ENCODE measurements at places on chromosomes 6 and 20.

- DNase-seq, result no peak
Measured at GRCh38 chr6:104702126-104702841, 157.4 kb downstream of the HACE1 start.

DNA sequence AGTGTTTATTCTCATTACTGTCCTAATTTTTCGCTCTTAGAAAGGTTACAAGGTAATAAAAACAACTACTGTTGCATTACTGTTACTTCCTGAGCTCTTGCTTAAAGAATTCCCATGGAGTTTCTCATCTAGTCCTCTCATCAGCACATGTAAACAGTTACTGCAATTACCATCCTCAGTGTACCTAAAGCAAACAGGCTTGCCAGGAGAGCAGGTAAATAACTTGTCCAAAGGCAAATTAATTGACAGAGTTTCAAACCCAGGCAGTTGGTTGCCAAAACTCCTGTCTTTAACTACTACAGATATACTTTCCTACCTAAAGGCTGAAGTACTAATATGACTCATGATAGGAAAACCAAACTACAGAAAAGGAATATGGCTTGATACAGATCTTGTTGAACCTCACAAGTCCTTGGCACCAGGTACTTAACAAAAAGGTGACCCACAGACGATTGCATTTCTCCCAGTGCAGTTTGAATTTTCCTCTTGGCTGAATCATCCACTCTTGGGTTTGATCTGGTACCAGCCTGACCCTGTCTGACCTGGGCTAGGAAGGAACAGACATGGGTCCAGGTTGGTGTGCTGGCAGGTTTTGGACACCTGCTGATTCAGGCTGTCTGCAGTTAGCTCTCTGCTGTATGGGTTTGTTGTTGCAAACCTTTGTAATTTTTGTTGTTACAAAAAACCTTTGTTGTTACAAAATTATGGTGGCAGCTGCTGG is 153.0 kb downstream of the CFAP61 start:
- no peak for DNase-seq

- no peak for DNase-seq
Measured at GRCh38 chr6:113629256-113629655, 227.9 kb upstream of the MARCKS start.

GRCh38 chr6:47188588-47189021 is 121.1 kb downstream of the TNFRSF21 start:
- no peak for DNase-seq

DNA sequence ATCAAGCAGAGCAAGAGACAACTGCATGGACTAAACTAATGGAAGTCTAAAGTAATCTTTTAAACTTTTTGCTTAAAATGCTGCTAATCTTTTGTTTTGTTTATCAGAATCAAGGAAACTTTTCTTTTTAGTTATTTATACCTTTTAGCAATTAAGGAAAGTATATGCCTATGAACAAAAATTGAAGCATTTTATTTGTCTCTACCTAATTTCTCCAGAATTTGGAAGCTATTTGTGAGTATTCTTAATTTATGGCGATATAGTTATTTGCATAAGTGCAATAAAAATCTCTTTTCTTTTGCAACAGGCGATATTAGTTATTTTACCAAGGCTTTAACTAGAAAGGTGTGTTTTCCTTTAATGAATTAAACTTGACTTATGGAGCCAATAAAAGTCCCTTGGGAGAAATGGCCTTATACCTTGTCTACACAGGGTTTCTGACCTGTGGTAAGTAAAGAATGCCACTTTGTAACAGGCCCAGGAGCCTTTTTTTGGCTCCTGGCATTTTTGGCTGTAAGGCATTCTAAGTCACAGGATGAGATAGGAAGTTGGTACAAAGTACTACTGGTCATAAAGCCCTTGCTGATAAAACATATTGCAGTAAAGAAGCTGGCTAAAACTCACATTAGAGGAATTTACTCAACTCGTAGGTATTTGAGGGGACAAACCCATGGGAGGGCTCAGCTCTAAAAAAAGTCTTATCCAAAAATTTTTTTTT is 37.2 kb downstream of the TMEM14A start:
- no peak for DNase-seq

DNA sequence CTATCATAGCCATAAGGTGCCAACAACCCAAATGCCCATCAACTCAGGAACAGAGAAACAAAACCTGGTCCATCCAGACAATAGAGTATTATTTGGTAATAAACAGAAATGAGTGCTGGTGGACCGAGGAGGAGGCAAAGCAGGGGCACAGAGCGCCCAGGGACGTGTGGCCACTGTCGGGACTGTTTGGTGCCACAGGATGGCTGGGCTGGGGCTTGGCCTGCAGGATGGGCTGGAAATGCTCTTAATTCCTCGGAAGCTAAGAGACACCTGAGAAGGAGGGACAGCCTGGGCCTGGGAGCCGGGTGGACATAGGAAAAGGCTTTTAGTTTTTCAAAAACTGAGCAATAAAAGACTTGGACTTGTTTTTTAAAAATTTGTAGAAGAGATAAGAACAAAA is 216.4 kb downstream of the DLL1 start:
- no peak for DNase-seq

DNA sequence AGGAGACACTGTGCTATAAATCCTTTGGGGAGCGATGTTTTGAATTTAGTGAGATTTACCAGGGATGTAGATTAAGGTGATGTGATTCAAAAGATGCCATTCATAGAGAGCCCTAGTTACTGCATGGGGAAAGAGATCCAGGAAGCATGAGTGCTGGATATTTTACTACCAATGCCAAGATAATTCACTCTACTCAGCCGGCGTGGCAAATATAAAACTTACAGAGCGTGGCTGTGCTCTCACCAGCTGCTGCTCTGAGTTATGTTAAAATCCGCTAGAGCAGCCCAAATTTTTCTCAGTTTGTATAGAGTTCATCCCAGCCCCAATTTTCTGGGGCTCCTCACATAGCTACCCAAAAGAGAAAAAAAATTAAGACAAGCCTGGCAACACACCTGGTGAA is 48.6 kb downstream of the BFSP1 start:
- DNase-seq, result no peak

DNA sequence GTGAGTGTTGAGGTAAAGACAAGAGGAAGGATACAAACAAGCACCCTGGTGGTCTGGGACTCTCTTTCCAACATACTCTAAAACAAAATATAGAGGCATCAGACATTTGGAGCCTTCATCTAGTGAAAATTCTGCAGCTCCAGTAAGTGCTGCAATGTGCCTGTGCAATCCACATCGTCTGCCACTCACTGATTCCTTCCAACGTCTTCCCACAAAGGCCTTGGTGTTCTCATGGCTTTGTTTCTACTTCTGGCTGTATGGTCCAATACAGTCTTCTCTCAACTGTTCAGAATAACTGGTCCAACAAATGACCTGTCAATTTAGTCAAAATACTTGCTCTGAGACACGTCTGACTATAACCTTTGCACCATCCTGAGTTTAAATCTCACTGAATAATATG is 125.8 kb downstream of the MAP7 start:
- DNase-seq, result no peak

DNA sequence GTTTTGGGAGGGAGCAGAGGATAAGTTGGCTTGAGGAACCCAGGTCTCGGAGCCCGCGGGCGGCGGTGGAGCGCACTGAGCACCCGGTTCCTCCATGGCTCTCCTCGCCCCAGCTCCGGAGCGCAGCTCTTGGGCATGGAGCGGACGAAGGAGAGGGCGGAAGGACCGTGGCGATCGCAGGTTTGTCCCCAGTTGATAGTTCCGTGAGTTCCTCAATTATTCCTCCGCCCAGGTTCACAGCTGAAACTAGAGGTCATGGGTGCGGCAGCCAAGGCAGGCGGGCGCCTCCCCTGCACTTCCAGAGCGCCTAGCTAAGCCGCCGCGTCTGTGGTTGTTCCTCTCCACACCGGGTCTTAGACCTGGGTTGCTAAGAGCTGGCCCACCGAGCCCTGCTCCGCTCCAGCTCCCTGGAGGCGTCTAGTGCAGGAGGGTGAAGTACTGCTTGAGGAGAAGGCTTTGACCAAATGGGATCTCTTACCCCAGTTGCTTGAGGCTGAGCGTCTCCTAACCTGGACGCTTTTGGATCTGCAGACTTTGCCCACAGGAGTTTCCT is at the start of gene HTR1B:
Gene HTR1B (minus strand): TSS at position 184 of the 553 bp plus-strand sequence. CDS start 88 bp downstream, at position 96.
- DNase-seq, result no peak

DNA sequence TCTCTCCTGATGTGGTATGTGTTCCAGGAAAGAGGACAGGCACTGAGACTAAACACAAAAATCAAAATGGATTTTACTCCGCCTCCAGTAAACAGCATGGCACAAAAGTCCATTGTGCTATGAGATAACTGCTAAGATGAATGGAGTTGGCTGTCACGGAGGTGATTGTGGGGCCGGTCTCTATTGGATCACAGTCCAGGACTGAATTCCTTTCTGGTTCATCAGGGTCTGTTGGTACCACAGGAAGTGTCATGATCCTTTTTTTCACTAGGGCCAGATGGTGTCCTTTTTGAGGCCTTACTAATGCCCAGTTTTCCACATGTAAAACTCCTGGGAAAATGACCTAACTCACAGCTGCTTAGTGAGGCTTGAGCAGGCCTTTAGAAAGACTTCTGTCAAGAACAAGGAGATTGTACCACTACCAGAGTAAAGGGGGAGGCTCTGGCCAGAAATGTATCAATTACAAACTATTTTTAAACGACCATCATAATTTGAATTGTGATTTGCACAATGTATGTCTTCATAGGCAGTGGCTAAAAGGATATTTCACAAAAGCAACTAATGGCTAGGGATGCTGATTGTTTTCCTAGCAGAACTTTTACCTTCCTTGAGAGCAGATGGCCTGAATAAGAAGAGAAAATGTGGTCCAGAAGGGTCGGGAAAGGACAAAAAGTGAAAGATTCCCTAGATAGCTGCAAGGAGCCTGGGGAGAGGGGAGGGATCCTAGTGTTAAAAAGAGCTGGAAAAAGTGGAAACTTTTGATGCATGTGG is 192.2 kb upstream of the POU3F2 start:
- DNase-seq, result no peak

- DNase-seq, result no peak
Measured at GRCh38 chr20:43563991-43564390, 5.2 kb downstream of the SGK2 start.

DNA sequence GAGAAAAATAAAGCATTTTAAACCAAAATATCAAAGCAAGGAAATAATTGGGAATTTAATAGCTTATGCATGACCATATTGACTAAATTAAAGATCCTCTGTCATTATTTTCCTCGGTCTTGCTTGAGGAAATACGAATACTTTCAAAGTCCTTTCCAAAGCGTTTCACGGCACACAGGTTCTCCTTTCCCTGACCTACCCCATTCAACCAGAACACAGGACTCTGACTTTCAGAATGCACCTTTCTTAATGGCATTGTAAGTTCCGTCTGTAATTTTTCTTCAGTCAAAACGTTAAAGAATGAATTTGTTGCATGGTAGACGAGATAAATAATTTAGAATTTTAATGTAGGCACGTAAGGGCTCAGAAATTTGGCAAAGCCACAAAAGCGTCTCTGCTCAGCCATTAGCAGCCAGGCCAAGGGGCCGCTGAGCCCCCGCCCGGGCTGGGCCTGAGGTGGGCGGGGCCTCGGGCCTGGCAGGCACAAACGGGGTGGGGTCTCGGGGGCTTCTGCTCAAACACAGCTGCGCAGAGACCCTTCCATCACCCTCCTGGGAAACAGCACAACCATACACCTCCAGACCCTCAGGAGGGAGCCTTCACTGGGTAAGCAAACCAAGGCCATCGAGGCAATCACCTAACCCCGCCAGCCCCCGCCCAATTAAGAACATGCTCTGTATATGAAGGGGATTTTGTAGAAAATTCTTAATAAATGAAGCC is 3.4 kb downstream of the NEDD9 start:
- no peak for DNase-seq

DNA sequence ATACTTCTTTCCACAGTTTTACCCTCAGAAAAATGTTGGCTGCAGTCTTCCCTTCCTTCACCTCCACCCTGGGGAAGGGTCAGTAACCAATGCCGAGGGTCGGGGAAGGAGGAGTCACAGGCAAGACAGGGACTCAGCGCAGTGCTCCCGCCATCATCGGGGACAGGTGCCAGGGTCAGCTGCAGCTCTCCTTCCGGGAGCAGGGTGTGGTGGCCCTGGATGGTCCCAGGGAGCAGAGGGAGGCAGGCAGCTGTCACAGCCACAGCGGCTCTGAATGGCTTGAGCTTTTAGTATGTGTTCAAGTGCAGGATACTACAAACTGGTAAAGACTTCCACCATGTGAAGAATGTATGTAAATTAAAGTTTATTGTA is 26.0 kb upstream of the PI16 start:
- no peak for DNase-seq

DNA sequence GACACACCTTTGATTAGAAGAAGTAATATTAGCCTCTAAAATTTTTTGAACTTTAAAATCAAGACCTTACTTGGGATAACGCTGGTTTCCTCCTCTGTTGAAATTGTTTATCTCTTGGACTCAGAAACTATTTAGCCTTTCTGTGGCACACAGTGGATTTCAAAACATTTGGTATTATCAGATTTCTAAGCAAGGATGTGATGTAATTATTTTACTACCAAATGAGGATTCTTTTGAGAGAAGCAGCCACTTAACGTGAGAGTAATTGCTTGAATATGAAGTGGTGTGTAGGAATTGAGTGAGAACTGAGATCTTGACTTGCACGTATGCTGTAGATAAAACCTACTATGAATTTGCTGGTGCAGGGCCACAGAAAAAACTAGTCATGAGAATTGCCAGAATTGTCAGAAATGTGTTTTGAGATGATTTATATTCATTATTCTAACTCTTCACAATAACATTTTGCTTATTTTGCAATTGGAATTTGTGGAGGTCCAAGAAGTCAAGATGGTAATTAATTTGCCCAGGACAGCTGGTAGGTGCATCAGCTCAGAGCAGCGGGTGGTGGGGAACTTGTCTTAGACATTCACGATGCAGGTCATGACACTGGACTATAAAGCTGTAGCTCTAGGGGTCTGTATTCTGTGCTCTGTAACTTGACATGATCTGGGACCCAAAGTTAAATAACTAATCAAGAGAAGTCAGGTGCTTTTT is 53.4 kb downstream of the AKAP12 start:
- DNase-seq, result no peak

- no peak for DNase-seq
Measured at GRCh38 chr20:60011512-60012507, 53.6 kb downstream of the CDH26 start.

DNA sequence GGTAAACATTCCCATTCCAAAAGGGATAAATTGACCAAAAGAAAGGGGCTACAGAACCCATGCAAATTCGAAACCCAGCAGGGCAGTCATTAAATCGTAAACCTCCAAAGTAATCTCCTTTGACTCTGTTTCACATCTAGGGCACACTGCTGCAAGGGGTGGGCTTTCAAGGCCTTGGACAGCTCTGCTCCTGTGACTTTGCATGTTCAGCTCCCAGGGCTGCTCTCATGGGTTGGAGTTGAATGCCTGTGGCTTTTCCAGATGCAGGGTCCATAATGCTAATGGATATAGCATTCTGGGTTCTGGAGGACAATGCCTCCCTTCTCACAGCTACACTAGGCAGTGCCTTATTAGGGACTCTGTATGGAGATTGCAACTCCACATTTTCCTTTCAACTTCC is 211.9 kb upstream of the MANEA start:
- no peak for DNase-seq

DNA sequence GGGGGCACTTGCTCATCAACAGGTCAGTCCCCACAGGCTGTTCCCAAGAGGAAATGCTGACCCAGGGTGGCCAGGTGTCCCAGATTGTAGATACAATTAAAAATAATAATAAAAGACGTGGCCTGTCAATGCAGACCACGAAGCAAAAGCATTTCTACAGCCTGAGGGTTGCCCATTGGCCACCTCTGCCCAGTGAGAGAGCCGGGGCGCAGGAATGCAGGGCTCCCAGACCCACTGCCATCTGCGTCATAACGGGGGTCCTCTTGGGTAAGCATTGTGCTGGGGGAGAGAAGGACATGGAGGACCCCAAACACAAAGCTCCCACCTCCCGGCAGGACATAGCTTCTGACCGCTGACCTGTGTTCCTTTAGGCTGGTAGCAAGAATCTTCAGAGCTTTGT is 22.9 kb upstream of the AFDN start:
- DNase-seq, result no peak

- no peak for DNase-seq
Measured at GRCh38 chr6:91013511-91013910, 426.6 kb upstream of the MAP3K7 start.
